ENCODE measurements at places on chromosomes 1 and 21.

DNA sequence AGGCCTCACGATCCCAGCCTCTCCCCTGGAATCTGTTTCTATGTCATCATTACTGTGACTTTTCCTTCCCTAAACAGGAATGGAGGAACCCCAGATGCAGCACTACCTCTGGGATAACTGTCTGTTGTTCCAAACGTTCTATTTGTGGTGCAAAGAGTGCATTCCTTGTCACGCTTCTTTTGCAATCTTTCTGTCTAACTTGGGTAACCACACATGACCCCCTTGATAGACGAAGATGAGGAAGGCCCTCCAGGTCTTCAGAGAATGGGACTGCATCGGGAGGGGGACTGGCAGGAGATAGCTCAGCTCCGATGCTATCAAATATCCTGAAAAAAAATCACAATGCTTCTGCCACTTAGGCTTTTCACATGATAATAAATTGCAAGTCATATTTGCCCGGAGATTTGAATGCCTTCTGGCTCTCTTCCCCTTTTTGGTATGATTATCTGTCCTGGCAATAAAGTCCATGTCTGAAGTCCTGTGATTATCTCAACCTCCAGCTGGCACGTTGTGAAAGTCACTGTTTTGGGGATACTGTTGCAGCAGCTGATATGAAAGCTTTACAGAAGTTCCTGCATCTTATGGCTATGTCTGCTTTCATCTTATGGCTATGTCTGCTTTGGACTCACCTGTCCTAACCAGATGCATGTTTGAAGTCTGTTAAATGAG, 148.7 kb upstream of the LMO4 start:
- DNase-seq, result no peak

- no peak for DNase-seq
Measured at GRCh38 chr1:178683291-178683690, 41.8 kb upstream of the RALGPS2 start.

- no peak for DNase-seq
Measured at GRCh38 chr21:28458446-28458845, 534.2 kb downstream of the LTN1 start.

DNA sequence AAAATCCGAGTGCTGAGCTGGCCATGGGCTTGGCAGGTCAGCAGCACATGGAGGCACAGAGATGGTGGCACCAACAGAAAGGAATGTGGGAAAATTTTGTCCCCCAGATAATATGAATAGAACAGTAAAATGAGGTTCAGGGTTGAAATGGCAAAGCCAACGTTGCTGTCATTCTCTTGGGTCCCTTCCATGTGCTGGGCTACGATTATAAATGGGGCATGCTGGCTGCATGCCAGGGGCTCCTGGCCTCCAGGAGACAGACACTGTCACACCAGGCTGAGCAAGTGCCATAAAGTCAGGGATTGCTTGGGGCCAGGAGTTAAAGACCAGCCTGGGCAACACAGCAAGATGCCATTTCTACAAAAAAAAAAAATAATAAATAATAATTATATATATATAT, 77.1 kb downstream of the TOMM20 start:
- no peak for DNase-seq

GRCh38 chr1:203039609-203040512, 13.6 kb downstream of the PPFIA4 start:
- DNase-seq, result no peak

DNA sequence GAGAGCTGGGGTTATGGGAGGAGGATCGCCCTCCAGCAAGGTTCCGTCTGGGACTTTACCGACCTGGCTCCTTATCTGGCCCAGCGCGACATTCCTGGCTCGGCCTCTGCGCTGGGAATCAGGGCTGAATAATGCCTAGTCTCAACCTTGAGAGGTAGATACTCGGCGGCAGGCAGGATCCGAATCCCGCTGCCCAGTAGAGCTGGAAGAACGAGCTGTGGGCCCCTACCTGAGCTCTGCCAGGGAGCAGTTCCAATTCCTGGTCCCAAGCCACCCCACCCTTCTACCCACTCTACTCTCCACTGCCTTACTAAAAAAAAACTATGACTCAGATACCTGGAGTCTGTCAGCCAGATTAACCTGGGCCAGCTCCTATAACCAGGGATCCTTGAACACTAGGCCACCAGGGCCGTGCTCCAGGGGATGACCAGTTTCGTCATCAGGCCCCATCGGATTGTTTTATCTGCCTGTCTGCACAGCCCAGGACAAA, 53.6 kb downstream of the RHBG start:
- DNase-seq, result no peak

DNA sequence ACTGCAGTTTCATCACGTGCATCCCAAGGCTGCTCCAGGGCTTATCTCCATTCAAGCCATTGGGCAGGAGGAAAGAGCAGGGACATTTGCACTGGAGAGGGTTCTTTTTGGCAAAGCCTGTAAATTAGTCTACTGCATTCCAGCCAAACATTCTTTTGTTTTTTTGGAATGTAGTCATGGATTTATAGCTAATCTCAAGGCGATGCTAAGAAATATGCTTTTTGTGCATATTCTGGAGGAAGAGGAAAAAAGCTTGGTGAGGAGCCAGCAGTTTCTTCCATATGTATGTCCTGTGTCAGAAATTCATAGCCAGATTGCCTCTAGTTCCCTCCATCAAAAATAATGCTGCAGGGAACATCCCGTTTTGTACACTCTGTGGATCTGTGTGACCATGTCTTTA, 221.4 kb downstream of the BACH1 start:
- DNase-seq, result no peak

DNA sequence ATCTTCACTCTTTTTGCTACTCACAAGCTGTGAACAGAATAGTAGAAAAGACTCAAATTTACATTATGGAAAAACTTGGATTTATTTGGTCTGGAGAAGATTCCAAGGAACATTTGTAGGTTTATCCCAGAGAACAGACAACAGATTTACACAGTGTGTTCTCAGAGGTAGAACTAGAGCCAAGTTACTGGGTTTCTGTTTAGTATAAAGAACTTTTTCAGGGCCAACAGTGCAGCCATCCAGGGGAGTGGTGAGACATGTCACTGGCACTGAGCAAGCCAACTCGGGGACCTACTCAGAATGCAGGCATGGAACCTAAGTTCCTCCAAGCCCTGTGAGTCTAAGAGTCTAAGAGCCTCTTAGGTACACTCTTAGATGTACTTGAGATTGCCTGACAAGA, 142.6 kb downstream of the OMA1 start:
- DNase-seq, result no peak

DNA sequence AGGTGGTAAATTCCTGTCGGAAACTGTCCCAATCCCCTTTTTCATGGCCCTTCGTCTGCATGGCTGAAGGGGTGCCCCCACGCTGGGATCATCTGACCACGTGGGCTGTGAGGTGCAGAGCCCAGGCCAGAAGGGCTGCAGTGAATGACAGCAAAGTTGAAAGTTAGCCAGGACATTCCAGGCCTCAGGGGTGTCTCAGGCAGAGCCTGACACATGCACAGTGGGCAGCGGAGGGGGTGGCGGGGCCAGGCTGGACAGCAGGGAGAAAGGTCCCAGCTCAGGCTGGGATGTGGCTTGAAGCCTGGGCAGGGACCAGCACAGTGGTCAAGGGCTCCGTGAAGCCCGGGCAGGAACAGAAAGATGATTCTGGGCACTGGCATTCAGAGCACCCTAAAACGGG, 49.6 kb downstream of the GRIK3 start:
- DNase-seq, result no peak

GRCh38 chr1:4380564-4381168, 273.7 kb upstream of the AJAP1 start:
- no peak for DNase-seq
